ENCODE measurements at places on chromosomes 6 and 20.

GRCh38 chr6:138467901-138468300 is 31.4 kb downstream of the NHSL1 start:
- DNase-seq: no peak

DNA sequence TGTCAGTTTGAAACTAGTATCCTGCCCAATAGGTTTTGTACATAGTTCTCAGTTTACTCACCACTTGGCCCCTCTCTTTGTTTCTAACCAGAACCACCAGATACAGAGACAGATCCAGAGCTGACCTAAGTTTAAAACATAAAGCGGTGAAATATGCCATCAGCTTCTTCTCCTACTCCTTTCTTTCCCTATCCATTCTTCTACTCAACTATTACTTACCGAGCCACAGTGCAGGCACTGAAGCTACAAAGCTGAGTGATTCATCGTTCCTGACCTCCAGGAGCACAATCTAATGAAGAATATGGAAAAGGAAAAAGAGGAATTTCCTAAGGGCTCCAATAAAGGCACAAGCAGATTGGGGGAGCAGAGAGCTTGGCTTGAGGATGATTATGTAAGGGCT is 286.0 kb downstream of the FOXC1 start:
- DNase-seq: no peak

GRCh38 chr20:51420805-51421204 is 121.7 kb downstream of the NFATC2 start:
- DNase-seq: no peak

DNA sequence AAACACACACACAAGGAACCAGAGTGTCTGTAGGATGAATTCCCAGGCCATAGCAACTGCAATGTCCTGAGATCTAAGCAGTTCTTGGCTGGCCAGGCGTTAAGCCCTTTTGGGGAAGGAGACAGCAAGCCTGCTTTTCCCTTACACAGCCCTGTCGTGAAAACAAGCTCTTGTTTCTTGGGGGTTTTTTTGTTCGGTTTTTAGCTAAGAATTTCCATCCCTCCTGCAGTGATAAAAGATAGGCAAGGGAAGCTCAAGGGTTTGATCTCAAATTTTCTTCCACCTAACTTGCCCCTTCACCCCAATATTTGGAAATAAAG is 1.5 kb downstream of the TNFRSF21 start:
- DNase-seq: no peak

DNA sequence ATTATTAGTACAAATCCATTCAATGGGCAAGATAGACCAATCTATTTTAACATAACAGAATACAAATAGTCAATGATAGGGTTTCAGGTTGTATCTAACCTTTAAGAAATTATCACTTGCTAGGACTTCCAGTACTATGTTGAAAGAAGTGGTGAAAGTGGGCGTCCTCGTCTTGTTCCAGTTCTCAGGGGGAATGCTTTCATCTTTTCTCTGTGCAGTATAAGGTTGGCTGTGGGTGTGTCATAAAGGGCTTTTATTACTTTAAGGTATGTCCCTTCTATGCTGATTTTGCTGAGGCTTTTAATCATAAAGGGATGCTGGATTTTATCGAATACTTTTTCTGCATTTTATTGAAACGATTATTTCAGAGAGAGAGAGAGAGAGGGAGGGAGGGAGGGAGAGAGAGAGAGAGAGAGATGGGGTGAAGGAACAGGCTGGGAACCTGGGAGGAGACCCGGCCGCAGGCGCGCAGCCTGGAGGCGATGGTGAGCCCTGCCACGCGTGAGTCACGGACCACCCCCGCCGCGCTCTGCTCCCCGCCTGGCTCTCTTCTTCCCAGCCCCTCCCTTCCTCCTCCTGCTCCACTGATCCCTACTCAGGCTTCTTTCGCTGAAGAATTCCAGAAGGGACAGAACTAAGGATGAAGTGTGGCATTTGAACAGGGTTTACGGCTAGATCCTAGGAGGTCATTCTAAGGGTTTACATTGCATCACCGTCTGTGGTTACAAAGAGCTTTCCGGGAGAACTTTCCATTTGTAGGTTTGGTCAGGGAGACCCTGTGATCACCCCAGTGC is 45.5 kb upstream of the HLA-E start:
- DNase-seq: no peak

GRCh38 chr20:9374072-9374471 is 140.3 kb upstream of the LAMP5 start:
- no peak for DNase-seq

DNA sequence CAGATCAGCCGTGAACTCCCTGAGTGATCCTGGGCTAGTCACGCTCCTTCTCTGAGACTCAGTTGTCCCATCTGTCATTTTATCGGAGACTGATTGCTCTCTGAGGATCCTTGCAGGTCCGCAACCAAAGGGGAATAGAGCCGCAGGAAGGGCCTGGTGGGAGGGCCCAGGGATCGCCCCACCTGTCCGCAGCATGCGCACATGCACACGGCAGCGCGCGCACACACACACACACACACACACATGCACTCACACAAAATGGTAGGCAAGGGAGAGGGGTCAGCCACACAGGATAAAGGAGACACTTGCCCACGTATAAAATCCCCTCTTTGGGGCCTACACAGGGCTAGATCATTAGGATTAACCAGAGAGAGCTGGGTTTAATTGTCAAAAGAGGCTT is 95.6 kb upstream of the FOXP4 start:
- DNase-seq: no peak

DNA sequence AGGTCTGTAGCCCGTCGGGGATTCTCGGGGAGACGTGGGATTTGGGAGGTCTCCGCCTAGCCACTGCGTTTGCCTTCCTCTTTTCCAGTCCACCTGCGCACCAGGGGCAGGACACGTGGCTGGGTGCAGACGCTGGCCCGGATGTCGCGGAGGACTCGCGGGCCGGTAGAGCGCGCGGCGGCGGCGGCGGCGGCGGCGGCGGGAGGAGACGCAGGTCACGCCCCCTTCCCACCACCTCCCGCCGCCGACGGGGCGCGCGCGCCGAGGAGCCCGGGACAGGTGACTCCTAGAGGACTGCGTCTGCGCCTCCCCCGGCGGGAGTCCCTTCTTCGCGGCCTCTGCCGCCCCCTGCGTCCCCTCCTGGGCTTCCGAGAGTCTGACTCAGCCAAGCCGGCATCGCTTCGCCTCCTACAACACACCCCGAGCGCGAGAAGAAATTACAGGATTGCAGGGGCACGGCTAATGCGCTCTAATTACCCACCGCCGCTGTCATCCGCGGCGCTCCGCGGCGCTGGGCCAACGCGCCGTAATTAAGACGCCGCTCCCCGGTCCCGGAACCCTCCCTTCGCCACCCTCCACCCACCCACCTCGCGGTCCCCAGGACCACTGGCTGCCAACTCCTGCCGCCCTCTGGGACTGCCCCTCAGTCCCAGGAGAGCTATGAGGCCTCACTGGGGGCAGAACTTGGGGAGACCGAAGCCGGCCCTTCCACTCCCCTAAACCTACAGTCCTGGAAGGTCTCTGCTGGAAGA is 124.5 kb downstream of the MRPL14 start:
- DNase-seq: peak; percentile 62

DNA sequence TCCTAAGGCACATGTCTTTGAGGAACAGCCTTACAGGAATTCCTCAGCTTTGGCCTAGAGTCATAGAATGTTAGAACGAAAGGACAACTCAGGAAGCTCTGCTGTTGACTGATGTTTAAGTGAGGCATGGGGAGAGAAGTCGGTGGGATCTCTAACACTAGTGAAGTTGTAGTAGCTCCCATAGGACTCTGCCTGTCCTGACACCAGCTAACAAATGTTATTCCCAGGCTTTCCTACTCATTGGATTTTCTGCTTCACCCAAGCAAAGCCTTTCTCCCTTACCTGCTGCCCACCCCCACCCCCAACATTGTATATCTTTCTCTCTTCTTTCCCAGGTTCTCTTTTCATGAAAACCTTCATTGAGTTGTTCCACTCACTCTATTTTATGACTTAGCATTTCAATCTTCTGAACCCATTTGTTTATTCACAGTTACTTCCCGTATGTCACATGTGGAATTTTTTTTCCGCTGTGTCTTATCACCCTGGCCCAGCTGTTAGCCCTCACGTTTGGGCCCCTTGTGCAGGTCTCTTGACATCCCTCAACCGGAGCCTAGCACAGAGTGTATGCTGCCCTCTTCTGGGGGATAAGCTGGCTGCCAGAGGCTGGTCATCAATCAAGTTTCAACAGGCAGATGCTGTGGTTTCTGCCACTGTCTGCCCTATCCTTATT is 39.2 kb upstream of the RNF8 start:
- peak; percentile 7 for DNase-seq

DNA sequence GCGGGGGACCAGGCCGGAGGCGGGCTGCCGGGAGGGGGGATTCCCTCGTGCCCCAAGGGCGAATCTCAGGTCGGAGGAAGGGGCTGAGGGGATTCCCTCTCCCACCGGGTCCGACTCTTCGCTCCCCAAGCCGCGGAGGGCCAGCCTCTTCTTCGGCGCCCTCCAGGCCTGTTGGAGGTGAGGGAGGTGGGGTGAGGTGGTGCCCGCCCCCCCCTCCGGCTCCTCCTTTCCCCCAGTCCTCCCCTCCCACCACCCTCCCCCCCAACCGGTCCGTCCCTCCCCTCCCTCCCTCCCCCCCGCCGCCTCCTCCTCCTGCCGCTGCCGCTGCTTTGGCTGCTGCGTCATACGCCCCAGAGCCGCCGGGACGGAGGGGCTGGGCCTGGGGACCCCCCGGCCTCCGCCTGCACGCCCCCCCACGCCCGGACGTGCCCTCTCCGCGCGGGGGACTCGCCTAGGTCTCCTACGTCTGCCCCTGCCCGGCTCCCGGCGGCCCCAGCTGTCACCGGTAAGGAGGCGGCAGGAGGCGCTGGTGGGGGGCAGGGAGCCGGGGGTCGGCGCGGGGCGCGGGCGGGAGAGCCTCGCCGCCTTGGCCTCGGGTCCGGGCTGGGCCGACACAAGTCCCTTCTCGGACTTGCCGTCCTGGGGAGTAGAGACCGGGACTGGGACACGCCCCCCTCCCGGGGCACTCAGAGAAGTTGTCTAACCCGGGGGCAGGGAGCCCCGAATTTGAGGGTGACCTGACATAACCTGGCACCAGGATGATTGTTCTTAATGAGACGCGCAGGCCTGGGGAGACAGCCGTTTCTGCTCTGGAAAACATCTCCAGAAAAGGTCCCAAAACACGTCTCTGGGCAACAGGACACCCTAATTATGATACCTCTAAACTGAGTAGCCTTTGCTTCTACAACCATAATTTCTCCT is at the start of gene PHF1:
TSS of gene PHF1 (plus strand) at position 304 of the 921 bp plus-strand sequence. CDS start 1,250 bp downstream, outside the sequence.
- DNase-seq: no peak

DNA sequence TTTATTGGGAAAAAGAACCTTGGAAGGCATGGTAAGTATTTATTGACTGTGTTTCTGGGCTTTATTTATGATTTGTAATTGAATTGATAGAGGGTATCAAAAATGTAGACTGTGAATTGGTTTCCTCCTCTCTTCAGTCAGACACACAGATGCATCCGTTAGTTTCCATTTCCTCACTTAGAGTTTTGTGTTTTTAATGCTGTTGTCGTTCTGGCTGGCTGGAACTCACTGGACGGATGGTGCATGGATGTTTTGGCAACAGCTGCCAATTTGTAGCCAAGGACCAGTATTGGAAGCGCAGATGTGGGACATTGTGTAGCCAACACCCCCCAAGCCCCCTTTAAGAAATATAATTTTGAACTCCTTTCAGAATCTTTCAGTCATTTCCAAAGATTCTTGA is 134.5 kb downstream of the JARID2 start:
- DNase-seq: no peak

DNA sequence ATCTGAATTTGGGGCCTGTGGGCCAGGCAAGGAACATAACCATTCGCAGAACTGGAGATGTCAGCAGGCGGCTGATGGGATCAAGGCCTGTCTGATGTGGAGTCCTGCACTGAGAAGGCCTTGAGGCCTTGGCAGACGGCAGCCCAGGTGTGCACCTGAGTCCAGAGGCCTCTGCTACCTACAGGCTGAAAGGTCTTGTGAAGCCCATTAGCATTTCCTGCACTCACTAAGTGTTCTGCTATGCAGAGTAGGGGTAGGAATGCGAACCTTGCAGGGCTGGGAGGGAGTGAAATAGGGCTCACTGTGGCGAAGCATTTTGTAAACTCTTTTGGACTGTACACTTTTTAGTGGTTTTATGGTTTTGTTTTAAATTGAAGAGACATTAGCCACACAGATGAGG is 48.3 kb upstream of the RNF24 start:
- no peak for DNase-seq

GRCh38 chr6:125183391-125183790 is 29.8 kb downstream of the TPD52L1 start:
- no peak for DNase-seq

GRCh38 chr6:114042267-114043016 is 71.5 kb upstream of the HDAC2 start:
- no peak for DNase-seq

DNA sequence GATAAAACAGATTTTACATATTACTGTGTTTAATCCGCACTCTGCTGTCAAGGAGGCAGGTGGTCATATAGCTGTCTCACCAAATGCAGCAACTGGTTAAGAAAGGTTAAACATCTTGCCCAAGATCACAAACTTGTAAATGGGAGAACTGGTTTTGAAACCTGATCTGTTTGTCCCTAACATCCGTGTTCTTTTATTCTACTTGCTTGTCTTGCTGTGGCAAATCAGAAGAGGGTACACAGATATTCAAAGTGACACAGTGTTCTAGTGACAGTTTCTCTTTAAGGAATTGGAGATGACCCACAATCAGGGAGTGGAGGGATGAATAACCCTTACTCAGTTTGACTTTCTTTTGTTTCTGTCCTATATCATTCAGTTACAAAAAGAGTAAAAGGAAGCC is 83.0 kb upstream of the SGK1 start:
- no peak for DNase-seq

DNA sequence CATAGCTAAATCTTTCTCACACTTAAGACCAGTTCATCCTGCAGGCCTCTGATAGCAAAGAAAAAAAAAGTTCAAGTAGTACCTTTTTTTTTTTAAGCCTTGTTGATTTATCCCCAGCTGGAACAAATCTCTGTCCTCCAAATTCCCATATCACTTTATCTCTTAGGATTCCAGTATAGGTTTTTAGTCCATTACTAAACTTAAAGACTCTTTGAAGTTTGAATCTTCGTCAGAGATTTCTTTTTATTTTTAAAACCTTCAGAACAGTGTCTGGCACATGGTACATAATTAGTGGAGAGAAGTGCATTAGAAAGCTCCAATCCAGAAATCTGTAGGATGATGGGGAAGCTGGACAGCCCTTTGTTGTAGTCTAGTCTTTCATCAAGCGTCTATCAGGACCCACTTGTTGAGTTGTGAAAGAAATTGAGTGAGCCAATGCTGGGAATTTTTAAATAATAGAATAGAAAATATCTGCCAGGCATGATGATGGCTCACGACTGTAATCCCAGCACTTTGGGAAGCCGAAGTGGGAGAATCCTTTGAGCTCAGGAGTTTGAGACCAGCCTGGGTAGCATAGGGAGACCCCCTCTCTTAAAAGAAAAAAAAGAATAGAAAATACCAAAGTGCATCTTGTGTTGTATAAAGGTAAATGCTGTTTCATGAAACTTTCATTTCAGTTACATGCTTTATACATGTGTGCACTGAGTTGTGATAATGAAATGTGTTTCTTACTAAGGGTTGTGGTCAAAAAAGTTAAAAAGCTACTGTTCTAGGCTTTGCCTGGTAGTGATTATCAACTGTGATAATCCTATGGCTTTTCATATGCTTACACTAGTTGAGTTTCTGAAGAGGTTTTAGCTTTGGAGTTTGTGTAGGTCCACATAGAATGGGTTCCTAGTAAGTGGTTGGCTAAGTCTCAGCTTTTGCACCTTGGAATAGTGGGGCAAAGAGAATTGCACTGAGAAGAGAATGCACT is 3.2 kb downstream of the NFYA start:
- no peak for DNase-seq
